IPS DF 6.9 (cell line): ENCODE measurements at places on chromosomes 11 and 22.

DNA sequence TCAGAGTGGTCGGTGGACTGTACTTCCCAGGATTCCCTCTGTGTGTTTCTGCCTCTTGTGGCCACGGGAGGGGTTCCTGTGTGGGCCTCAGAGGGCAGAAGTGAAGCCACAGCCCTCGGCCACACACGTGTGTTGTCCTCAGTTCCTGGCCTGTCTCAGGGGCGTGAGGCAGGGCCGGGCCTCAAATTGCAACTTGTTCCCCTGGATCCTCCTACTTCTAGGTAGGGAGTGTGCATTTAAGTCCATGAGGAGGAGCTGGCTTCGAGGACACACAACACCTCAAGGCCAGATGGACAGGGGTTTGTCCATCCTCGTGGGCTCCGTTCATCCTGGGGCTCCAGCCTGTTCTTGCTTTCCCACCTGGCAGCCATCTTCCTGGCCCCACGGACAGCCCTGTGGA lies 573.0 kb downstream of the TBC1D22A start:
- no peaks in the 10 kb centered on the region for H3K4me1 ChIP-seq
- H3K36me3 ChIP-seq = no peaks in the 10 kb centered on the region
- no peaks in the 10 kb centered on the region for H3K27me3 ChIP-seq
- DNase-seq = no peak
- H3K4me3 ChIP-seq = no peak overlapping the region

DNA sequence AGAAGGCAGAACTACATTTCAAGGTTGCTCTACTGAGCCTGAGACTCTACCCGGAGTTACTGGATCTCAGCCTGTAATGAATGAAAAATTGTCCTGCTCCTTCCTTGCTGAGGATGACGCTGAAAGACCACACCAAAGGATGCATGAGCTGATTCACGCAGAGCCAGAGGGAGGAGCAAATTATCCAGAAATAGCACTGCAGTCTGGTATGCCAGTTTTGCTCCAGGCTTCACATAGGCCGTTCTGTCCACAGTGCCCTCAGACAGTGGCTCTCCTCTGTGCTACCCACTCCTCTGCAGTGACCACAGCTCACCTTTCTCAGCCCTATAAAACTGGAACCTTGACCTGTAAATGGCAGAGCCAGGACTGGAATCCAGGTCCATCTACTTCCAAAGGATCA lies 79.3 kb upstream of the GALNT18 start:
- H3K36me3 ChIP-seq = no peaks in the 10 kb centered on the region
- H3K27ac ChIP-seq = no peak overlapping the region
- H3K4me3 ChIP-seq = no peak overlapping the region
- DNase-seq = no peak

GRCh38 chr11:127624306-127624856 lies 623.8 kb upstream of the KIRREL3 start:
- H3K36me3 ChIP-seq = no peaks in the 10 kb centered on the region
- no peak for DNase-seq
- no peaks in the 10 kb centered on the region for H3K4me1 ChIP-seq
- H3K27ac ChIP-seq = no peak overlapping the region
- no peaks in the 10 kb centered on the region for H3K27me3 ChIP-seq

DNA sequence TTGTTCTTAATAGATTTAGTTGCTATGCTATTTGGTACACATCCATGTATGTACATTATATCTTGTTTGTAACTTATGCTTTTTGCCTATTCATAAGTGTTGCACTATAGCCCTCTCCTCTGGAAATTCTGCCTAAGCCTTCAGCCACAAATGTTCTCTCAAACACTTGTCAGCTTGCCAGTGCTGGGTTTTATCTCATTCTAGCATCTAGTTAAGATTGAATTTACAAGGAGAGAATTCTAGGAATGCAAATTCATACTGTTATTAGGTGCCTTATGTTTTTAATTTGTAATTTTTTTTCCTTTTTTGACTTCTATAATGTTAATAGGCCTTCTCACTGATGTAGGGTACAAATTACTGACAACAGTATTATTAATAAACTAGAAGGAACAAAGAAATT lies 14.6 kb upstream of the CTSC start:
- no peak overlapping the region for H3K27ac ChIP-seq
- H3K27me3 ChIP-seq = no peaks in the 10 kb centered on the region
- no peaks in the 10 kb centered on the region for H3K36me3 ChIP-seq
- H3K4me1 ChIP-seq = no peaks in the 10 kb centered on the region

DNA sequence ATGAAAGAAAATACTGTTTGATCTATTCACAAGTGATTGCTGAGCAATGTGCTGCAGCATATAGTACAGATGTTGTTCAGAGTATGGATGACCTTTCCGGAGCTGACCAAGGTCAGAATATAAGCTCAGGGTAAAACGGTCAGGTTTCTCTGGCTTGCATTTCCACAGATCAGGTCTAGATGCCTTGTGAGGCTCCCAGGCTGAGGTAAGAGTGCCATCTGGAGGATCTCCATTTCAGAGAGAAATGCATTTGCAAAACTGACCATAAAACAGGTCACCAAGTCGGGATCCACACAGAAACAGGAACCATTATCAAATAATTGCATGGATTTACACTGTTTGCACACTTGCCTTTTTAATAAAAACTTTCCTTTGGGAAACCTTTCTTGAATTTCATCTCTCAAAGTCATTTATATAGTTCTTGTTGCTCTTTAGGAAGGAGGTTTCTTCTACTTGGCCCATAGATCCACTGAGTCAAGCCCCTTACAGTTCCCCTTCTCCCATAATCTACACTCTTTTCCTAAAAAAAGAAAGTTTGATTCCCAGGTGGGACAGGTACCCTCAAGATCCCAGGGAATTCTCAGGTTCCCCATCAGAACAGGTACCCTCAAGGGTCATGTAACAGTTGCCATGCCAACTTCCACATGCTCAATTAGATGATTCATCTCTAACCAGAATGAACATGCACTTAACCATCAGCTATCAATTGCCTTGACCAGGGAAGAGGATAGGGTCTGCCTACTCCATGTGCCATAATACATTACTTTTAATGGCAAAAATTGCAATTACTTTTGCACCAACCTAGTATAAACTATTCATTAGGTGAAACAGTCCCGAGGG lies 25.0 kb upstream of the TMPRSS5 start:
- no peak overlapping the region for H3K4me3 ChIP-seq
- no peaks in the 10 kb centered on the region; the same call in 1 of the 2 replicates for H3K36me3 ChIP-seq
- peak; percentile 16 for DNase-seq

- no peak overlapping the region for H3K27ac ChIP-seq
- no peaks in the 10 kb centered on the region for H3K36me3 ChIP-seq
- H3K4me3 ChIP-seq = no peak overlapping the region
- no peaks in the 10 kb centered on the region for H3K4me1 ChIP-seq
- no peak for DNase-seq
Measured at GRCh38 chr11:60763692-60764369, 7.2 kb downstream of the MS4A15 start.

DNA sequence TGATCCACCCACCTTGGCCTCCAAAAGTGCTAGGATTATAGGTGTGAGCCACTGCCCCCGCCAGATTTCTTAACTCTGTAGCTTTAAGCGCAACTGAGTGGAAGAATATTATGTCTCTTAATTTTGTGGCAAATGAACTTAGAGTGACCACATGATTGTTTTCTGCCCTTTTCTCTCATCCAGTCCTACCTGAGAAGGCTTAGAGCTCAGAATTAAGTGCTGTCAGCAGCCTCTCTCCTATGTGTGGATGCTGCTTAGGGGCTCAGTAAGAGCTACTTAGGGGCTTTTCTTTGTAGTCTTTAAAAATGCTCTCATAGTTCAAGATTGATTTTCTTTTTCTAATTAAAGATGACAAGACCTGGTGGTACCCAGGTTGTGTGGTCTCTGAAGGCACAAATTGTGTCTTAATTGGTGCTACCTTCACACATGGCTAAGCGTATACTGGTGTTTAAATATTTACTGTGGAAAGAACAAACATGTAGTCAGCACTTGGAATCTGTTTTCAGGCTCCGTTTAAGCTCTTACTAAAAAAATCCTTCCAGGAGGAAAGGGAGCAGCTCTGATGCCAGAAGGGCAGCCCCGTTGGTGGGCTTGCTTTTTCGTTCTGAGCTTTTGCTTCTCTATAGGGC lies 59.3 kb downstream of the DEPDC5 start:
- no peak overlapping the region for H3K4me3 ChIP-seq
- no peak overlapping the region for H3K27ac ChIP-seq
- no peaks in the 10 kb centered on the region for H3K27me3 ChIP-seq
- DNase-seq = no peak
- no peaks in the 10 kb centered on the region for H3K4me1 ChIP-seq

GRCh38 chr11:87820011-87820410 lies 355.2 kb downstream of the RAB38 start:
- H3K4me1 ChIP-seq = no peaks in the 10 kb centered on the region
- H3K36me3 ChIP-seq = no peaks in the 10 kb centered on the region
- H3K4me3 ChIP-seq = no peak overlapping the region
- DNase-seq = no peak
- no peak overlapping the region for H3K27ac ChIP-seq

DNA sequence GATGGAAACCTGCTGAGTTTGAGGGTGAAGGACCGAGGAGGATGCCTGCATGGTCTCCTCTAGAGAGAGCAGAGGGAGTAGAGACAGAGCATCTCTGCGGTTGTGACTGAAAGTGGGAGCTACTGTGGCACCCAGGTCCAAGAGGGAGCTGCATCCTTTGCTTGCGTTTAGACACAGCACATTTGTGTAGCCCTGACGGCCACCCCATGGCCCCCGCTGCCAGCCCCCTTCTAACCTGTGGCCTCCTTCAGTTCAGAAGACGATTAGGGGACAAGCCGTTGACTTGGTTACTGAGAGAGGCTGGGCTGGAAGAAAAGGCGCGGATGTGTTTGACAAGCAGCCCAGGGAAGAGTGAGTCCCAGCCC lies 690.9 kb downstream of the BRD1 start:
- H3K4me3 ChIP-seq = no peak overlapping the region
- no peak overlapping the region for H3K27ac ChIP-seq
- H3K27me3 ChIP-seq = no peaks in the 10 kb centered on the region
- H3K4me1 ChIP-seq = no peaks in the 10 kb centered on the region
- no peak for DNase-seq
- H3K36me3 ChIP-seq = no peaks in the 10 kb centered on the region; the same call in 1 of the 2 replicates

- peaks cover 3% of the 10 kb centered on the region; the same call in 1 of the 2 replicates for H3K4me1 ChIP-seq
- H3K27ac ChIP-seq = no peak overlapping the region
- H3K36me3 ChIP-seq = no peaks in the 10 kb centered on the region
- H3K27me3 ChIP-seq = no peaks in the 10 kb centered on the region
Measured at GRCh38 chr11:44842220-44842619, 108.5 kb downstream of the TP53I11 start.
